ENCODE measurements at places on chromosomes 5 and 9. TPM values are rescaled to one million over a fixed set of nuclear protein-coding genes. Genes with fewer than 3 reads are reported as not detected.

The SH3RF2 gene
- 0.17 TPM for total RNA-seq

GRCh38 chr5:168747987-168748777 is 169.0 kb upstream of the PANK3 start:
- DNase-seq: peak; percentile 23

DNA sequence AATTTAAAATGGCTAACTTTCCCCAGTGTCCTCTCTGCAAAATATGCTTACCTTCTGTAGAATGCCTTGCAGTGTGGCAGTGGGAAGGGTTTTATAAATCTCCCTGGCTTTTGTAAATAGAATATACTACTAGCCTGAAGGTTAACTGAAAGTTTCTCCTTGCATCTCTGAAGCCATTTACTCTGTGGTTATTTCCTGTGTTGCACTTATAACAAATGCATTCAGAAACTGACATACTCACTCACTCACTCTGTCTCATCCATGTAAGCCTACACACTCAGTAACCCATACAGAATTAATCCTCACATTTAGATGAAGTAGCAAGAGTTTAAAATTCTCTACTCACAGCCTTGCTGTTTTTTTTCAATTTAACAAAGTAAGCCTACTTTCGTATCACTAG is 87.1 kb upstream of the SH3GL2 start:
- no peak for DNase-seq

GRCh38 chr5:39453606-39454005 is 28.8 kb upstream of the DAB2 start:
- DNase-seq: no peak

The FGFR4 gene
- 2.6 TPM for total RNA-seq

The IQGAP2 gene
- 2.7 TPM for total RNA-seq

DNA sequence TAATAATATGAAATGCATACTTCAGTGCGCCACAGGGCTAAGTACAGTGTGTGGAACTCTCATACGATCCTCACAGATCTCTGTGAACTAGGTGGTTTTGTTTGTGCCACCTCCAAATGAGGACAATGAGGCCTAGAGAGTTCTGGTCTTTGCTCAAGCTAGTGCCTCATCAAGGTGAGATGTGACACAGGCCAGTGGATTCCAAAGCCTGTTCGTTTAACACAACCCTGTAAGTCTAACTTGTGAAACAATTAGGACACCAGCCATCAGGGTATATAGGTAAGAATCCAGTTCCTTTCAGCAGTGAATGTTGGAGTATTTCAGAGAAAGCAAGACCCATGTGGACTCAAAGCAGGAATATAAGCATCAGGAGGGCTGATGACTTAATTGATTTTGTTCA is 130.7 kb upstream of the GAS1 start:
- no peak for DNase-seq

The FOXD4L6 gene
- under 0.01 TPM for total RNA-seq

- no peak for DNase-seq
These were observed at the start of gene HRH2 for GRCh38 chr5:175657593-175658271. Gene HRH2 (plus strand): TSS chr5:175658071. CDS start chr5:175683234, 25,163 bp downstream.
